ENCODE measurements at places on chromosomes 3 and 15.

GRCh38 chr3:183008800-183009199 lies 28.5 kb upstream of the DCUN1D1 start:
- DNase-seq = no peak

- no peak for DNase-seq
Measured at GRCh38 chr3:156429125-156429524, 125.8 kb downstream of the SSR3 start.

DNA sequence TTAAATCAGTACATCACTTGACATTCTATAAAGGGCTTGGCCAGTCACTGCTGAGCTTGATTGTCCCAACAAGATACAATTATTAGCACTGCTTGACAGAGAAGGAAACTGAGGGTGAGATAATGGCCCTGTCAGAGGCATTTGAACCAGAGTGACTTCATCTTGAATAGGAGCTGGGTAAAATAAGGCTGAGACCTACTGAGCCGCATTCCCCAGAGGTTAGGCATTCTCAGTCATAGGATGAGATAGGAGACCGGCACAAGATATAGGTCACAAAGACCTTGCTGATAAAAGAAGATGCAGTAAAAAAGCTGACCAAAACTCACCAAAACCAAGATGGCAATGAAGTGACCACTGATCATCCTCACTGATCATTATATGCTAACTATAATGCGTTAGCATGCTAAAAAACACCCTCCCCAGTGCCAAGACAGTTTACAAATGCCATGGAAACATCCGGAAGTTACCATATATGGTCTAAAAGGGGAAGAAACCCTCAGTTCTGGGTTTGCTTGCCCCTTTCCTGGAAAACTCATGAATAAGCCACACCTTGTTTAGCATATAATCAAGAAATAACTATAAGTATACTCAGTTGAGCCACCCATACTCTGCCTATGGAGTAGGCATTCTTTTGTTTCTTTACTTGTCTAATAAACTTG lies 239.1 kb upstream of the SETMAR start:
- DNase-seq = no peak

DNA sequence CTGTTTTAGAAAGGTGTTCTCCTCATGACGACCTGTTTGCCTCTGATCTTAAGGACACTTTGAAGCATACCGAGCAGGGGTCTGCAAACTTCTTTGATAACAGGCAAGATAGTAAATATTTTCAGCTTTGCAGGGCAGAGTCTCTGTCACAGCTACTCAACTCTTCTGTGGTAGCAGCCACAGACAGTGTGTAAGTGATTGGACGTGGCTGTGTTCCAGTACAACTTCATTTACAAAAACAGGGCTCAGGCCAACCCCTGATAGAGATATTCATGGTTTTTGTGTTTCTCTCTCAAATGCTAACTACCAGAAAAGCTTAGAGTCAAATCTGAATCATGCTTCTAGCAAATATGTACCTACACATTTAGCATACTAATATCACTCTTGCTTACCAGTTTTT lies 51.5 kb downstream of the TGFBR2 start:
- no peak for DNase-seq

DNA sequence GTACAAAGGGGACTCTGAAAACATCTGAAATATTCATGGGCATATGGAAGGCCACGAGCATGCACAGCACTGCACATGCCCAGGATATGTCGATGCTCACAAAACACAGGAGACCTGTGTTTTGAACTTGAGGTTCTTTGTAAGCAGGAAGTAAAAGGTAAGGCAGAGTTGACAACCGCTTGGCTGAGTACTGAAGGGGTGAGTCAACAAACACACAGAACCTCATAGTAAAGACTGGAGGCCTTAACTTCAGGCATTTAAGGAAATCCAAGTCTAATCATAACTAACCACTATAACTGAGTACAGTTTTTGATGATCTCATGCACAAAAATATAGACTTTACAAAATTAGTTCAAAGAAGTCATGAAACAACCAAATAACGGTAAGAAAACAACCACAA lies 80.6 kb downstream of the MYO9A start:
- no peak for DNase-seq

DNA sequence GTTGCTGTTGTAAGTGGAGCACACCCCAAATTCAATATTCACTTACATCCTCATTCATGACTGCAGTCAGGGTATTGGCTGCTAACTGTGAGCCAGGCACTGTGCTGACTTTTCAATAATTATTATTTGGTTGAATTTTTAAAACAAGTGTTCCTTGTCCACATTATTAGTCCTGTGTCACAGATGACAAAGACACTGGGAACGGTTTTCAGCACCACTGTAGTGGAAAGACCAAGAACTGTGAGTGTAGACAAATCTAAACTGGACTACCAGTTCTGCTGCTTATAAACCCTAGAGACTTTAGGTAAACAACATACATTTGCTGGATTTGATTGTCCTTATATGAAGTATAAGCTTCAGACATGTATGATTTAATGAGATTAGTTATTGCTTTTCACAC lies 197.7 kb upstream of the ROBO2 start:
- no peak for DNase-seq

DNA sequence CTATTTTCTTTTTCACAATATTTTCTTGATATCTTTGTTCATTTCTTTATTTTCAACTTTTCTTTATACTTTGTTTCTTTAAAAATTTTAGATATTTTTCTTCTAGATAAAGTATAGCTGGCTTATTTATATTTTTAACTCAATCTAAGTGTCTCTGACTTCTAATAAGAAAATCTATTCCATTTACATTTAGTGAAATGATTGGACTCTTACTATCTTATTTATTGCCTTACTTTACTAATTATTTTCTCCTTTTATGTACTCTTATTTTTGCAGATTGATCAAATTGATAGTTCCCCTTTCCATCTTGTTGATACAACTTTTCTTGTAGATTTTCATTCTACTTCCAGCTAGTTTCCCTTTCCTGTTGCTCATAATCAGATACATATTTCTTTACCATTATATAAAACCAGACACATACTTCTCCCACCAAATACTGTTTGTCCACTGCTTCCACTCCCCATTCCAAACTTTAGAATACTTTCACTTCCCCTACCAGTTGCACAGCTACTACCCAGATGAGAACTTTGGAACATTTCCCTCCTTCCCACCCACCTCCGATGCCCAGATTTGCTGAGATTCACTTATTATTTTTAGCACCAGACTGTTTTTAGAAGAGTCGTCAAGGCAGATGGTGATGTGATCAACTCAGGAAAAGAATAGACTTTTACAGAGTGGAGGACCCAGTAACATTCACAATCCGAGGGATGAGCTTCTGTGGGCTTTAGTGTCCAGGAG lies 151.5 kb downstream of the LIPC start:
- no peak for DNase-seq

- no peak for DNase-seq
Measured at GRCh38 chr3:23895181-23895580, 21.6 kb downstream of the NKIRAS1 start.

- no peak for DNase-seq
Measured at GRCh38 chr3:169999433-169999832, 32.8 kb downstream of the SEC62 start.

GRCh38 chr3:126401611-126402160 lies 7.0 kb downstream of the CFAP100 start:
- no peak for DNase-seq

DNA sequence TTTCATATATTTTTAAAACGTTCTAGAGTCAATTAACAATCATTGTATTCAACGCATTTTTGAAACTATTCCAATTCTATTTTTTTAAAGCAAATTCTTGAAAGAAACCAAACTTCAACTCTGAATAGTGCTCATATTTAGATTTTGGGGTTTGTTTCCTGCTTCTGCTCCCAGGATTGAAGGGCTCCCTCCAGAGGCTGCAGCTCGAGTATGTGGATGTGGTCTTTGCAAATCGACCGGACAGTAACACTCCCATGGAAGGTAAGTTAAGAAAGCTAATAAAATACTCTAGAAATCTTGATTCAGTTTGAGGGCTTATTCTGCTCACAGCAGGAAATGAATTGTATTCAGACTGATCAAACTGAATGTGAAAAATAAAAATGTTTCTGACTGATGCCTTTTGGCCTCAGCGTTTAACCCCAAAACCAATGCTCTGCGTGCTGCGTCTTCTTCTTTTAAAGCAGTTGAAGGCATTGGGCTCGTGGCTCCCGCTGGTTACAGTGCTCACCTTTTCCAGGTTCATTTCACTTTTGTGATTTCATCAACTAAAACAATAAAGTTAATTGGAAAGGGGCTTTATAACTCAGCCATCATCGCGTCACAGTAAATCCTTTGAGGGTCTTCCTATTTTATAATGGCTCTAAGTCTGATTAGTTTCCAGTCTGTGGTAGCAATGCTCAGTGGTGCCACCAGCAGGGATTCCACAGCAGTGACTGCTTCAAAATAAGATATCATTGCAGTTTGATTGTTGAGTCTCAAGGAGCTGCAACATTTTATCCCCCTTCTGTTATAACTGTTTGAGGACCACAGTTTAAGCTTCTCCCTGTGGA lies 80.1 kb downstream of the SSR3 start:
- no peak for DNase-seq

- no peak for DNase-seq
Measured at GRCh38 chr3:101633186-101633585, 43.7 kb downstream of the ZBTB11 start.

DNA sequence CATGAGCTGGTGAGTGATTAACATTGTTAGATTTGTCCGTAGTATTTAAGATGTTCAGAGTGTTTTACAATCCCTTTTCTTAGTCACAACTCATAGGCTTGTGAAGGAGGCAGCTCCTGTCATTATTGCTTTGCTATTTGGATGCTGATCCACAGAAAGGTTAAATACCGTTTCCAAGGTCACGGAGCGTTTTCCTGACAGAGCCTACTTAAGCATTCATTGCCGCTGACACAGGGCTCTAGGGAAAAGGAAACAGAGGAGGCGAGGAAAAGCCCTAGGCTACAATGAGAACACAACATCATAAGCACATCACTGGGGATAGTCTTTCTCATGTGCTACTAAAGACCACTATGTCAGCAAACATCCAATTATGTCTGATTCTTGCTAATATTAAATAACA lies 38.5 kb upstream of the CPB1 start:
- DNase-seq = no peak

DNA sequence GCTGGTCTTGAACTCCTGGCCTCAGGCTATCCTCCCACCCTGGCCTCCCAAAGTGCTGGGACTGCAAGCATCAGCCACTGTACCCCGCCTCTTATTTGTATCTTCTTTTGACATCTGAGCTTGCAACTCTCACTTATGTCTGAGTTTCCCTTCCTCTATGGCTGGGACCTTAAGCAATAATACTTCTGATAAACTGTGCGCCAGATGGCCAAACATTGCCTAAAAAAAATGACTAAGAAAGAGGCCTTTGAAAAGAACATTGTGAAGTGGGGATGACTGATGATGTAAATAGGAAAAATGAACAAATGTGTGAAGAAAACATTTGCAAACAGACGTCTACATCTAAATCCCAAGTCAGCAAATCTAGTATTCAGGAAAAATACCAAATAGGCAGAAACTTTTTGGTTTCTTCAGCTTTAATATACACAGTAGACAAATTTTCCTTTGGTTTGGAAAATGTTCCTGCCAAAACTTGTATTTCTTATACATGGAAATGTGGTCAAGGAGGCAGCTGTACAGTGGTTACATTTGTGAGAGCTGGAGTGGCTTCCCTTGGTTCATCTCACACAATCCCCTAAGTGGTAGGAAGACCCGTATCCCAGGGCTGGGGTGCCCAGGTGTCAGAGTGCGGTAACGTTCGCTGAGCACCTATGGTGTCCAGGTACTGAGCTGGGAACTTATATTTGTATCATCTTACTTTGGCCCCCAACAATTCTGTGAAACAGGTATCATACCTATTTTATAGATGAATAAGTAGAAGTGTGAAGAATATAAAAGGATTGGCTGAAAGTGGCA lies 11.6 kb upstream of the TFRC start:
- no peak for DNase-seq

DNA sequence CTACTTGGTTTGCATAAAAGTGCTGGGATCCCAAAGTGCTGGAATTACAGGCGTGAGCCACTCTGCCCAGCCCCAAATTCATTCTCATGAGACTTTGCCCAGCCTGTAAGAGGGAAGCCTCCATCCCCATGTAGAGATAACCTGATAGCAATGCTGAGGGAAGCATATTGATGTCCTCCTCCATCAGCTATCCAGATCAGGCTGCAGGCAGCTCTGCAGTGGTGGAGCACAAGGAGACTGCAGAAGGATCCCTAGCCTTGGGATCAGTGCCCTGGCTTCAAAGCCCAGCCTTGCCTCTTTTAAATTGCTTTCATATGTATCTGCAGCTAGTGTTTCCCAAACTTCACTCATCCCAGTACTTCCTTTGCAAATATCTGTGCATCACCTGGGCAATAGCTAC lies 32.7 kb downstream of the MECOM start:
- DNase-seq = no peak

- no peak for DNase-seq
Measured at GRCh38 chr3:16428612-16429011, 84.9 kb downstream of the RFTN1 start.

DNA sequence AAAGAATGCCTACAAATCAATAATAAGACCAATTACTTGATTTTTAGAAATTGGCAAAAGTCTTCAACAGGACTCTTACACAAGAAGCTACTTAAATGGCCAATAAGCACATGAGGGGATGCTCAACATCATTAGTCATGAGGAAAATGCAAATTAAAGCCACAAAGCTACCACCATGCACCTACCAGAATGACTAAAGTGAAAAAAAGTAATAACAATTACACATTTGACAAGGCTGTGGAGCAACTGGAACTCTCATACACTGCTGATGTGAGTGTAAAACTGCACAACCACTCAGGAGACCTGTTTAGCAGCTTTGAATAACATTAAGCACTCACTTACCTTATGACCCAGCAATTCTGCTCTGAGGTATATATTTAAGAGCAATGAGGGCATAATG lies 68.4 kb downstream of the PPCDC start:
- DNase-seq = no peak

GRCh38 chr15:90159213-90159612 lies 41.9 kb upstream of the SEMA4B start:
- DNase-seq = no peak

DNA sequence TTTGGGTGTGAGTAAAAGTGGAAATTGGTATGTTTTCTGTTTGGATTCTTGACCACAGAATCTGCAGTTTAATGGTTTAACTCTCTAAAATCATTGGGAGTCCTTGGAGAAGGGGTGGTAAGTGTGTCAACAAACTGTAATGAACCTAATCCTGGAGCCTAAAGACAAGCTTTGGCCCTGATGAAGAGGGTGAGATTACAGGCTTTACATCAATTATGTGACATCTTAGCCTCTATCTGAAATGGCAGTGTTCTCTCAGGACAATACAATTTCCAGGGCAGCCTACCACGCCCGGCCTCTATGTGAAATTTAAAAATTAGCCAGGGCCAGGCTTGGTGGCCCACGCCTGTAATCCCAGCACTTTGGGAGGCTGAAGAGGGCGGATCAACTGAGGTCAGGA lies 4.3 kb upstream of the PKM start:
- DNase-seq = no peak

DNA sequence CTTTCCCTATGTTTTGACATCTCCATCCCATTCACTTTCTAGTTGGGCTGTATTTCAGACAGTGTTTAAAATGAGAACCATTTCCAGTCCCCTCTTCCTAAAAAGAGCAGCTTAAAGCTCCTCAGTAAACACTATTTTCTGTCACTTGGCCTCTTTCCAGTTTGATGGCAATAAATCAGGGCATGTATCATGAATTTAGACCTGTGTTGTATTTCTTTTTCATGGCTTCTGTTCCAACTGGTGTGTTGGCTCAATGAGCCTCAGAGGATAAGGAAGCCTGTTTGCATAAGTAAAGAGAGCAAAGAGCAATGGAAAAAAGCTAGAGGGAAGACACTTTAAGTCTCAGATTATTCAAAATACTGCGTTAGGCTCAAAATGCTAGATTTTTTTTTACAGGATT lies 7.2 kb downstream of the CCDC80 start:
- no peak for DNase-seq

Data from omental fat pad (tissue), 4 donors.